H9 (cell line): ENCODE measurements at places on chromosomes 11 and 22. TPM values are rescaled to one million over a fixed set of nuclear protein-coding genes. Genes with fewer than 3 reads are reported as not detected.
A peak's percentile ranks its signal among the peaks of the same experiment; 100 is the strongest.

Gene OR4C46
- total RNA-seq: not detected in 2 replicates

Gene LRRC74B
- not detected in 2 replicates for total RNA-seq

Gene SAA4
- not detected in 2 replicates for total RNA-seq

Gene SLC22A9
- not detected in 2 replicates for total RNA-seq

Gene PNPLA3
- 16.5 and 17.5 TPM in 2 replicates for total RNA-seq

- no peaks in the 10 kb centered on the region for H3K4me1 ChIP-seq
- DNase-seq: no peak
- H3K36me3 ChIP-seq: no peaks in the 10 kb centered on the region
- H3K27ac ChIP-seq: no peak overlapping the region
- H3K27me3 ChIP-seq: no peaks in the 10 kb centered on the region
Observed at GRCh38 chr11:19357943-19358342, 117.2 kb upstream of the E2F8 start.

- no peak for DNase-seq
- no peaks in the 10 kb centered on the region for H3K36me3 ChIP-seq
- no peak overlapping the region for H3K27ac ChIP-seq
- no peak overlapping the region for H3K4me3 ChIP-seq
- no peaks in the 10 kb centered on the region; the same call in 1 of the 2 replicates for H3K4me1 ChIP-seq
Observed at GRCh38 chr11:12290477-12290922, 86.9 kb upstream of the PARVA start.

- no peaks in the 10 kb centered on the region for H3K27me3 ChIP-seq
- peaks cover 12% of the 10 kb centered on the region; the same call in 1 of the 2 replicates for H3K4me1 ChIP-seq
- no peak overlapping the region for H3K27ac ChIP-seq
- DNase-seq: no peak
Observed at GRCh38 chr11:70544067-70544773, 145.9 kb downstream of the CTTN start.

- no peaks in the 10 kb centered on the region for H3K4me1 ChIP-seq
- no peak overlapping the region for H3K4me3 ChIP-seq
- no peaks in the 10 kb centered on the region for H3K36me3 ChIP-seq
- no peaks in the 10 kb centered on the region for H3K27me3 ChIP-seq
- no peak overlapping the region for H3K27ac ChIP-seq
Observed at GRCh38 chr11:40867991-40868632, 591.3 kb downstream of the LRRC4C start.

DNA sequence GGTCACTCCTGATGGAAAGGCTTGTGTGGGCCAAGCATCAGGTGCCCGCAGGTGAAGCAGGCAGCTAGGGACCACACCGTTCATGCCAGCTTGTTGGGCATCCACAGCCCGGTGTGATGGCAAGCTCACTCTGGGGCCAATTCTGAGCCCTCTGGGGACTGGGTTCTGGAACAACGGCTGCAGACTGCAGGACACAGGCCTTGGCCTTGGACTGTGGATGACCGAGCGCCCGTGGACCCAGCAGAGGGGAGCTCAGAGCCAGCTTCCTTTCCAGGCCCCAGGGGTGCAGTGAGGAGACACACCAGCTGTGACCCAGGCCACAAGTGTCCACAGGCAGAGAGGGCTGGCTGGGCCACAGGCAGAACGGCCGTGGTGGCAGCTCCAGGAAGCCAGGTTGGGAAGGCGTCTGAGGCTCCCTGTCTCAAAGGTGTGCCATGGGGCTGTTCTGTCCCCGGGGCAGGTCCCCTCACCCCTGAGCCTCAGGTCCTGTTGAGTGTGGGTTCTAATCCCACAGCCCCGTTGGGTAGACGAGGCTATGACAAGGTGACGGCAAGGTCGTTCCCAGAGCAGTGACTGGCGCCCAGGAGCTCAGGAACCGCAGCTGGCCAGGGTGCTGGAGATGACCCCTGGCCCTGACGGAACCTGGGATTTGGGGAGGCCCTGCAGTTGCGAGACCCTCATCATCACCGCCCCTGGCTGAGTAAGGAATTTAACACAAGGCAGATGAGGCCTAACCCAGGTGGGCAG is 1079.4 kb downstream of the BRD1 start:
- H3K36me3 ChIP-seq: no peaks in the 10 kb centered on the region
- no peaks in the 10 kb centered on the region for H3K4me1 ChIP-seq
- H3K4me3 ChIP-seq: no peak overlapping the region
- H3K27ac ChIP-seq: no peak overlapping the region
- no peaks in the 10 kb centered on the region for H3K27me3 ChIP-seq

DNA sequence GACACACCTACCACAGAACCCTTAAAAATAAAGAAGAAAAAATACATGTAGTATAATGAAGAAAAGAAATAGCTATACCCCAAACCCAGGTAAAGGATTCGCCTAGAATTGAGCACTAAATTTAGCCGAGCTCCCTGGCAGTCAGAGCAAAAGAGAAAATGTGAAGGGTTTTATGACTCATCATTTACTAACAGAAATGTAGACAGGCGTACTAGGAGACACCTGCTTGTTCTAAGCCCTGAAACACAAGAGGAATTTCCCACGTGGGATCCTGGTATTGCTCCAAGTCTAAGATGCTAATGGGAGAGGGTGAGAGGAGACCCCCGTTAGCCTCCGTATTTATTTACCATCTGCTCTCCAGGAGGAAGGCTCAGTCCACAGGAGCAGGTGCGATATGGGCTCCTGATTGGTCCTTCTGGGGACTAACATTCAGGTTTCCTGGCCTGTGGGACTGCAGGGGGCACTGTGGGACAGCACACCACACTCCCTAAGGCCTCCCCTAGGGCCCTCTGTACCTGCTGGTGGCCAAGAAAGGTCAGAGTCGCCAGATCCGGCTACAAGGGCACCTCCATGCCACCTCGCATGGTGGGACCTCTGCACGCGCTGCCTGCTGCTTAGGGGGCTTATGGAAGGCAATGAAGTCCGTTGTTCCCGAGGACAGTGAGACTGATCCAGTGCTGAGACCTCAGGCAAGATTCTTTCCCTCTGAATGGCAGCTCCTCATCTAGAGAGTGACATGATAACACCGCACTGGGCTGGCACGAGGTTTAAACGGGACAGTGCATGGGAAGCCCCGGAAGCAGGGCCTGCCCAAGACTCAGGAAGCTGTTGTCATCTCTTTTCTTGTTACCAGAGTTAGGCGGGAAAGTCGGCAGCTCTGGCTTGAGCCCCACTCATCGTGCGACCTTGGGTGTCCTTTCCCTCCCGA is 25.8 kb downstream of the KCNC1 start:
- no peaks in the 10 kb centered on the region for H3K36me3 ChIP-seq
- H3K27me3 ChIP-seq: no peaks in the 10 kb centered on the region
- no peaks in the 10 kb centered on the region for H3K4me1 ChIP-seq
- H3K27ac ChIP-seq: no peak overlapping the region
- H3K4me3 ChIP-seq: no peak overlapping the region
- DNase-seq: peak; percentile 92

- H3K27ac ChIP-seq: no peak overlapping the region
- H3K4me1 ChIP-seq: no peaks in the 10 kb centered on the region
- DNase-seq: no peak
- no peaks in the 10 kb centered on the region for H3K27me3 ChIP-seq
- H3K4me3 ChIP-seq: no peak overlapping the region
Observed at GRCh38 chr22:38137876-38138687, 27.6 kb upstream of the BAIAP2L2 start.

GRCh38 chr22:33578752-33579151 is 341.5 kb downstream of the LARGE1 start:
- H3K4me1 ChIP-seq: no peaks in the 10 kb centered on the region
- H3K4me3 ChIP-seq: no peak overlapping the region
- H3K27ac ChIP-seq: no peak overlapping the region
- H3K36me3 ChIP-seq: no peaks in the 10 kb centered on the region; the same call in 2 of the 3 replicates
- H3K27me3 ChIP-seq: no peaks in the 10 kb centered on the region
- no peak for DNase-seq

DNA sequence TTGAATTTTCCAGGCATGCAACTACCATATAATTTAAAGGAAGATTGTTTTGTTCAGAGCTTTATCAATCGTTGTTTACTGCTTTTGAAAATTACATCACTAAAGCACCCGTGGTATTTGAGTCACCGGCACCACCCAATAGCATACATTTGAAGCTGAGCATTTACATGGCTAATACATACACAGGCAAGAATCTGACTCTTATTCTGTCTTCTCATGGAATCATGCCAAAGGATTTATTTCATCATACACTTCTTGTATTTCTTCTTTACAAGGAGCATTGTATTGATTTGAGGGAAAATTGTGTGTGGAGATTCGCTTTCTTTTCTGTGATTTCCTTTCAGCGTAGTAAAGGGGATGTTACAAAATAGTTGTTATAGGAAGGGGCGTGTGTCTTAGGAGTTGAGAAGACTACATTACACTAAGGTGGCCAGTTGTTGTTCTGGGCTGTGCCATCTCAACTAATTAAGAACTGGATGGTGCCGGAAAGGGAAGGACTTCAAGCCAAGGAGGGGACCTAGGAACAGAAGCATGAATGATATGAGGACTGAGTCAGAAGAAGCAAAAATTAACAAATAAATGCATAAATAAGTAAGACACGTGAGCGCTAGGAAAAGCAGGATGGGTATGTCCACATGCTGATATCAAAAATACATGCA is 12.9 kb upstream of the CD3E start:
- DNase-seq: no peak
- no peaks in the 10 kb centered on the region for H3K36me3 ChIP-seq
- no peak overlapping the region for H3K27ac ChIP-seq
- H3K4me1 ChIP-seq: no peaks in the 10 kb centered on the region

DNA sequence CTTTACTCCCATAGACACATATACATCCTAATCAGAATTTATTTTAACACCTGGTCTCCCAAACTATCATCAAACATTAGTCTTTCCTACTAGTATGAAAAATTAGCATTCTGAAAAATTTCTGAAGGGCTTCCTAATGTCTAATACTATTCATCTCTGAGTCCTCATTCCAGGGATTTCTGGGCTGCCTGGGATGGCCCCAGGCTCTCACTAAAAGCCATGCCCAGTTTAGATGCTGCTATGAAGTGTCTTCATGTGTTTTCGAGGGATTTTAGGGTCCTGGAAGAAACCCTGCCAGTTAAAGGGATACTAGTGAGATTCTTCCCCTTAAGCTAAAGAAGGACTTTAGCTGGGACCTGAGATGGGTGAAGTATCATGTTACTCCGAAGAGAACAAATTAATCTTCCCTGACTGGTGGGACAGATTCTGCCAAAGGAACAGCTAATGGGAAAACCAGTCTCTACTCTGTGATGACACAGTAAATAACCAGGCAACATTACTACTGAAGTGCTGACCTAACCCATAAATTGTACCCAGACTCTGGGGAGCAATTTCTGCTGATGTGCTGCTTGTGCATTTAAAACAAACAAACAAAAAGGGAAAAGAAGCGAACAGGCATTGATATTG is 342.6 kb downstream of the SOX6 start:
- DNase-seq: no peak
- no peaks in the 10 kb centered on the region for H3K27me3 ChIP-seq
- no peak overlapping the region for H3K4me3 ChIP-seq
- no peaks in the 10 kb centered on the region for H3K36me3 ChIP-seq

DNA sequence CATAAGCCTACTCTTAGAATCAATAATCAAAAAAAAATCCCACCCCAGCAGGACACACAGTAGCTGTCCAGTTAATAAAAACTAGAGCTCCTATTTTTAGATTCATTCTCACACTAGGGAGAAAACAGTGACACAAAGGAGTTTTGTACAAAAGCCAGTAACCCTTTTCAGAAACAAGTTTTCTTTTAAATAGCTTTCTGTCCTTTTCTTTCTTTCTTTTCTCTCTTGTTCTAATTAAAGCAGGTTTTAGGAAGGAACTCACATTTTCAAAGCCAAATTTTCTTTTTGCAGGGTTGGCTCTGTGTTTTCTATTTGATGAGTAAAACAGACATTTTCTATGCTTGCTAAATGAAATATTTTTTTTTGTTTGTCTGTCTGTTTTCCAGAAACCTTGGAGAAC is 1390.7 kb downstream of the FAM181B start:
- no peak overlapping the region for H3K4me3 ChIP-seq
- no peaks in the 10 kb centered on the region for H3K4me1 ChIP-seq
- no peak overlapping the region for H3K27ac ChIP-seq

DNA sequence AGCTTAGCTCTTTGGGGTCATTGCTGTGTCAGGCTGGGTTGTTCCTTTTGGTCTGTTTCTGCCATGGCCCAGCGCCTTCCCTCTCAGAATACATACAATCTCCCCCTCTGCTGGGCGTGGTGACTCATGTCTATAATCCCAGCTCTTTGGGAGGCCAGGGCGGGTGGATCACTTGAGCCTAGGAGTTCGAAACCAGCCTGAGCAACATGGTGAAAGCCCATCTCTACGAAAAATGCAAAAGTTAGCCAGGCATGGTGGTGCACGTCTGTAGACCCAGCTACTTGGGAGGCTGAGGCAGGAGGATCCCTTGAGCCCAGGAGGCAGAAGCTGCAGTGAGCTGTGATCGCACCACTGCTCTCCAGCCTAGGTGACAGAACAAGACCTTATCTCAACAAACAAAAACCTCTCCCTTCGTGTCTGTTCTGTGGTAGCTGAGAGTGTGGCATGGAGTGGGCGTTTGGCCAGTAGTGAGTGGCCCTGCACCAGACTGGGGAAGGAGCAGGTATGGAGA is 46.7 kb upstream of the RAB1B start:
- no peak overlapping the region for H3K27ac ChIP-seq
- no peaks in the 10 kb centered on the region for H3K27me3 ChIP-seq
- no peaks in the 10 kb centered on the region for H3K4me1 ChIP-seq
- peaks cover 2% of the 10 kb centered on the region for H3K36me3 ChIP-seq

DNA sequence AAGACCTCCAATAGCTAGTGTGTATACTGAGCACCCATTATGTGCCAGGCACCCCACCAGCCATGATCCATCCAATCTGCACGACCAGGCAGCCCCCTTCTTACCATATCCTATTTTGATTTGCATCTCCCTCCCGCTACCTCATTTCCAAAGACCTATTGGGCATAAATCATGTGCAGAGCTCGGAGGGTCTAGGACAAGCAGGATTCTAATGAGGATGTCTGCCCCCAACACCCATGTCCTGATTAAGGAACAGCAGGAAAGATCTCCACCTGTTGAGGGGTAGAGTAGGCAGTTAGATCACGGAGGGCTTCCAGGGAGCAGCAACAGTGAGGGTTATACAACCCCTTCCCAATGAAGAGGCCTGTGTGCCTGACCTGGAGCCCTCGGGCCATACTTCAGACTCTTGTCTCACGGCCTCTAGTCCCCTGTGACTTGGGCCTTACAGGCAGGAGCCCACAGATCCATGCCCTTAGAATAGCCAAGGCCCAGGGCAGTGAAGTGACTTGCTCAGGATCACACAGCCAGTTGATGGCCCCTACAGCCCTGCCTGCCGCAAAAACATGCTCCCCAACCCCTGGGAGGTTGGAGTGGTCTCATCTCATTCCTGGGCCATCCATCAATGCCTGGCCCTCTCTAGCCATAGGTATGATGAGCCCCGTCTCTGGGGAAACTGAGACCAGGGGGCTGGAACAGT is 3.5 kb downstream of the RAB3IL1 start:
- H3K27ac ChIP-seq: no peak overlapping the region
- H3K4me3 ChIP-seq: no peak overlapping the region; the same call in 2 of the 3 replicates
- no peak for DNase-seq
- H3K4me1 ChIP-seq: no peaks in the 10 kb centered on the region; the same call in 1 of the 2 replicates
- H3K36me3 ChIP-seq: no peaks in the 10 kb centered on the region
